ENCODE measurements at places on chromosomes 6 and 20.
A peak's percentile ranks its signal among the peaks of the same experiment; 100 is the strongest.

DNA sequence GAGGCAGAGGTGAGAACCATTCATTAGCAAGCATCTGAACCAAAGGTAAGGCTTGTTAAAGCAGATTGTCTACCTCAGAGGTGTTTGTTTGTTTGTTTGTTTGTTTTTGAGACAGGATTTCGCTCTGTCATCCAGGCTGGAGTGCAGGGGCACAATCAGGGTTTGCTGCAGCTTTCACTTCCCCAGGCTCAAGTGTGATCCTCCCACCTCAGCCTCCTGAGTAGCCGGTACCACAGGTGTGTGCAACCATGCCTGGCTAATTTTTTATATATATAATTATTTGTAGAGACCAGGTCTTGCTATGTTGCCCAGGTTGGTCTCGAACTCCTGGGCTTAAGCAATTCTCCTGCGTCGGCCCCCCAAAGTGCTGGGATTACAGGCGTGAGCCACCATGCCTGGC is 17.2 kb downstream of the CYP39A1 start:
- DNase-seq, result no peak

DNA sequence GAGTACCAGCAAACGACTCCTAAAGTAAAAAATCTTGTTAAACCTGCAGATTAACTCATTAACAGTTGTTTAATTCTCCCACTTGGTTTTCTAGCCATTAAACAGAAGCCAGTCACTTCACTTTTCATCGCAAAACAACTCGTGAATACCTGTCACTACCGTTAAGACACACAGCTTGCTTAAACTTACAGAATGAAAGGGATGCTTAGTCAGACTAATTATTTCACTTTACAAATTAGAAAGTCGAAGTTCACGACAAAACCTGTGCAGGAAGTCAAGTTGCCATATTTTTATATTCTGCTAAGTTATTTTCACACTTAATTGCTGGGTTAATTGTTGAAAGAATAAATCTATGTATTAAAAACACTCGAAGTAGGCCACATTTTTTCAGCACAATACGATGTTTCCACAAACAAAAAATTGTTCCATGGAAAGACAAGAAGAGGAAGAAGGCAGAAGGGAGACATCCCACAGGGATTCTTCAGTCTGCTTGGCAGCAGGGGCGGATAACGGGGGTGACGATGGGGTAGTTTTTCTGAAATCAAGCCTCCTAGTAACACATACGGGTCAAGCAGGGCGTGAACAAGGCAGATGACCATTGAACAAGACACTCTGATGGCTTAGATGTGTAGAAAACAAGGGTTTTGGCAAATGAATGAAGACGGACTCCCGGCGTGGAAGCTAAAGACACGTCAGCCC is 933 bp downstream of the SSR1 start:
- no peak for DNase-seq

DNA sequence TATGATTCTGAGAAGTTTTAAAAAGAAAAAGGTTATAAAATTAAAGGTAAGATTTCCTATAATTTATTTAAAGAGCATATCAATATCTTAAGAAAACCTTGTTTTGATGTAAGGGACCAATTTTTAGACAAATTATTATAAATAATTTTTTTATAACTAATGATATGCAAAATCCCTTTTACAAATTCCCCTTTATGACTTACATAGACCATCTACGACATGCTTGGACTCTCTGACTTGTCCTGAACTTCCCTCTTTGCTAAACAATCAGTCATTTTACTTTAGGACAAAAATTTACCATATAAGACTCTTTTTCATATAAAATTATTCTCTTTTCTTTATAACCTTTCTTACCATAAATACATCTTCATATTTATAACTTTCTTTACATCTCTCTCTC is 15.3 kb upstream of the ANGPT4 start:
- no peak for DNase-seq

- DNase-seq, result no peak
These were observed 147.8 kb downstream of the CD83 start for GRCh38 chr6:14265049-14266021.

- no peak for DNase-seq
These were observed 35.2 kb upstream of the SLC22A2 start for GRCh38 chr6:160293844-160294243.

DNA sequence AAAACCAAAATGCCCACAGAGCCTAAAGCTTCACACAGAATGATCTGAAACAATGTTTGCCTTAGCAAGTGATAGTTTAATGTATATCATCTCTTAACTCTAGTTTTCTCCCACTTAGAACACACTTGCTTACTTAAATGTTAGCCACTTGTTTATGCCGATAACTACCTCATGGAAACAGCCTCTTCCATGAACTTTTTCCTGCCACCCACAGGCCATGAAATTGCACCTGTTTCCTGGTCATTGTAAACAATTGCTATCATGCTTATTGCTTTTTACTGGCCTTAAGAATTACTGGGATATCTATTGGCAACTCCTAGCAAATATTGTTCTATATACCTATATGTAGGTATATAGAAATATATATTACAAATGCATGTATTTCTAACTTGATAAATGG is 231.1 kb downstream of the HDGFL1 start:
- no peak for DNase-seq

DNA sequence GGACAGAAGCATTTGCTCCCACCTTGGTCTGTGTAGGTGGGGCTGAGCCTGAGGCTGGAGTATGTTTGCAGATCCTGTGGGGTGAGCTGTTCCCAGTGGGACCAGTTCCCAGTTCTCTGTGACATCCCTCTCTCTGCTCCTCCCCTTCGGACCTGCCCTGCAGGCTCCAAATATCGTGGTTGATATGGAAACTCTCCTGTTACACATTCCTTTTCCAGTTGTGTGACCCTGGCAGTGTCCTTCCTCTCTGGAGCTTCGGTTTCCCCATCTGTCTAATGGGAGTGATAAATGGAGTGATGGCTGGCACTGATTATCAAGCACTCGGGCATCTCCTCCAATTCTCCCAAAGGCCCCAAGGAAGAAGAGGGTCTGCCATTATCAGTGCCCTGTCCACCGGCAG is 15.7 kb upstream of the TGM2 start:
- DNase-seq, result no peak

- DNase-seq, result peak; percentile 52
These were observed 208.8 kb downstream of the RNF144B start for GRCh38 chr6:18595774-18596530.

DNA sequence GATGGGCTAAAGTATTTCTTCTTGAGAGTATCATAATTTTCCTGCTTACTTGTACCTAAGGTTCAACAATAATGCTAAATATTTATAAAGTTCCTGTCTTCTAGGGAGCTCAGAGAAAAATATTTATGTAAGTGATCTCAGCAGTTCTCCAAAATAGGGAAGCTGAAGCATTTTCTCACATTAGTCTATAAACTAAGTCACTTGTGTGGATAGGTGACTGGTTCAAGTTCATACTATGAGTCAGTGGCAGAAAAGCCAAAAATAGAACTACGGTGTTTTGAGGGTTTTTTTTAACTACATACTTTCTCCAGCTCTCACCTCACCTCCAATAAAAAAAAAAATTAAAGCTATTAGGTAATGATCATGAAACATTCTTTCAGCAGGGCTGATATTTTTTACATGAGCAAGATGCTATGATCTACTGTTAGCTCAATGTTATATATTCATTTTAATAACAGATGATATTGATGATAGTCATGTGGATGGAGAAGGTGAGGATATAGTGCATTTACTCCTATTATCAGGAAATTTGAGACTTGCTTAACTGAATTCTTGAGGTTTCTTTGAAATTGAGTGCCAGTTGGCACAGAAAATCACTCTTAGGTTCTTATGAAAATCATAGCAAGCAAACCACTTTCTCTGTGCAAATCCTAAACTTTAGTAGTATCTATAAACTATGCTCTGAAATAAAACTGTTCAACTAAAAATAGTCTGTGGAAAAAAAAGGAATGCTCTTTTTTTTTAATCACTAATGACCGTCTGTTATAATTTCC is 4.1 kb upstream of the MOXD1 start:
- DNase-seq, result no peak

DNA sequence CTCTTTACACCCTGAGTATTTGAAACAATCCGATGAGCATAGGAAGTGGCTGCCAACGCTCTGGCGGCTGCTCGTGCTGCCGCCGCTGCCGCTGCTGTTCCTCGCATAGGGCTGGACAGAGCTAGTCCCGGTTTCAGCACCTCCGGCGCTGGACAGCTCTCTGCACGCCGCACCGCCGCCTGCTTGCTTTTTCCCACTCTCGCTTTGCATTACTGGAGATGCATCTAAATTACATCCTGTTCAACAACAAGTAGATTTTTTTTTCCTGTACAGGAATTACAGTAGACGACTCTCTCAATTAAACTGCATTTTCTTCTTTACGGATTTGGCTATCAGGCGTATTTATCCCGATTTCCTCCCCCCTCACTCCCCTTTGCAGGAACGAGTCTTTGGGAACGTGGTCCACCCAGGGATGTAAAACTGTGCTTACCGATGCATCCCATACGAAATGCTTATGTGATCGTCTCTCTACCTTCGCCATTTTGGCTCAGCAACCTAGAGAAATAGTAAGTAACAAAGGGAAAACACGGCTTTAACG is 563.8 kb downstream of the LMBRD1 start:
- DNase-seq, result peak; percentile 62

DNA sequence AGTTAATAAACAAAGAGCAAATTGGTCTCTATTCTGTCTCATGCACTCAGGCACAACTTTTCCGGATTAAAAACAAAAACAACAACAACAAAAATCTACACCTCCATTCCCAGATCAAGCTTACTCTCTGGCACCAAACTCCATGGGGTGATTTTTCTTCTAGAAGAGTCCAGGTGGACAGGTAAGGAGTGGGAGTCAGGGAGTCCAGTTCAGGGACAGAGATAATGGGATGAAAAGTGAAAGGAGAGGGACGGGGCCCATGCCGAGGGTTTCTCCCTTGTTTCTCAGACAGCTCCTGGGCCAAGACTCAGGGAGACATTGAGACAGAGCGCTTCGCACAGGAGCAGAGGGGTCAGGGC is 437 bp upstream of the HLA-A start:
- DNase-seq, result no peak

- peak; percentile 31 for DNase-seq
These were observed at the start of gene BIRC7 for GRCh38 chr20:63235399-63235983. Gene BIRC7, plus strand, starts transcription at chr20:63235905. Its CDS starts 192 bp downstream, at chr20:63236097.

- no peak for DNase-seq
These were observed 58.3 kb downstream of the IPCEF1 start for GRCh38 chr6:154298297-154298696.

- no peak for DNase-seq
These were observed 40.8 kb downstream of the DNAH8 start for GRCh38 chr6:38755874-38756273.

DNA sequence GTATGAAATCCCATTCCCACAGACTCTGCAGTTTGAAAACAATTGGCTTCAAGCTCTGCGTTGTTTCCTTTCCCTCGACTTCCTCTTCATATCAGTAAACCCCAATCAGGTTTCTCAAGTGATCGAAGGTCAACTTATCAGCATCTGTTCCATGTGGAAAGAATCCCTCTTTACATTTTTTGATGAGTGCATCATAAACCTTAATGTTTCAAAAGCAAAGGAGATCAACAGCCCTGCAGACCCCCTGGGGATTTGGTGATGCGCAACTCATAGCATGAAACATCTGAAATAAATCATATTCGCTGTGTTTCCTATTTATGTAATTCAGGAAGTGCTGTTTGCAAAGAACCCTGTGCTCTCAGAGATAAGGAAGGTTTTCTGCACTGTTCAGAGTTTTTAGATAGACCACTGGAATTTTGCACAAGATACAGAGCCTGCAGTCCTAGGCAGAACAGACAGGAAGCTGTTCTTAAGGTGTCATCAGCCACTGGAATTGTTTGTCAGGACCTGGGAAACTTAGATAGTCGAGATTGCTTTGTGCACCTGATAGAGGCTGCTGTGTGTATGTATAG is 216.0 kb downstream of the HIVEP2 start:
- peak; percentile 6 for DNase-seq

DNA sequence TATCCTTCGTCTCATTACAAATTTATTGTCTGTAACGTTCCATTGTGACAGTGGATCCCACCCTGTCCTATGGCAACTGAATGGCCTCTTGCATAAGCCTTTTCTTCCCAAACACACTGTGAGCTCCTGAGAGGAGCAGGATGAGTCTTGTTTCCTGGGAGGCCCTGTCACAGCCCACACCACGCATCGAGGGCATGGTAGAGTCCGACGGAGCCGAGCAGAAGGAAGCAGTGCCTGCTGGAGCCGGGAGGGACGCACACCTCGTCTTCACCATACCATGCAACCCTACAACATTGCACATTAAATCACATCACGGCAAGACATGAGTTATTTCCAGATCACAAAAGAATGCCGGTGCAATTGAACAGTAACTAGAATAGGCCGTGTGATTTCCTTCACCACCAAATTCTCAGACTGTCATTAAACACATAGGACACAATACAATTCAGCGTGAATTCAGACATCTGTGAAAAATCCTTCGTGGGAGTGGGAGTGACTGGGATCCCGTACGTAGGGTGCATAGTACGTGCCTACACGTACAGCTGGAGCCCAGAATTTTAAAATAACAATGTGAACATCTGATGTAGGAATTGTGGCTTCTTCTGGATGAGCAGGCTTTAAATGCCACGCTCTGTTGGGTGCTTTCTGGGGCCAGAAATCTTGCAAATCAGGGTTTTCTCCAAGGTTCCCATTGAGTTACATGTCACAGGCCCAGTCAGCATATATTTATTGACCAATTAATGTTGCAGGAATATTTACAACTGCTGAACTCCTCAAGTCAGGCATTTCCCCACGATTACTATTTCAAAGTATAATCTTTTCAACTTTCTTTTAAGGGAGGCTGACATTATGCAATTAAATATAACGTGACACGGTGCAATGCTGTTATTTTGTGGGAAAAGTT is 201.8 kb downstream of the TTLL2 start:
- DNase-seq, result no peak

- DNase-seq, result no peak
These were observed 196.4 kb downstream of the SIM1 start for GRCh38 chr6:100268326-100268725.

- DNase-seq, result no peak
These were observed 276.3 kb upstream of the AGPAT4 start for GRCh38 chr6:161549977-161550655.

DNA sequence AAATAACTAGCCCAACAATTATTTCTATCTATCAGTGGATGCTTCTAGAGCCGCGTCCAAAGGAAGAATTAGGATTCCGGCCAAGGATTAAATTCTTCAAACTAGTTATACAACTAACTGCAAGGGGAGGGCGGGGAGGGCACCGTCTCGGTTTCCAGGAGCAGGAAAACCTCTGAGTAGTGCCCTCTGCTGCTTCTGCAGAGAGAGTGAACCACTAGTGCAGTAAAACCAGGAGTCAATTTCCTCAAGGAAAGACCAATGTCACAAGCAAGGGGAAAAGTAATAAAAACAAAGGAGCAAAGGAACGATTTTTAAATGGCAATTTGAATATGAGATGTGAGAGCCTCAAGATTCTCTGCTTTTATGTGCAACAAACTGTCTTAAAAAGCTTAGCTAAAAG is 16.5 kb upstream of the UBE2J1 start:
- DNase-seq, result no peak

All from right kidney (tissue), 9 donors.